ENCODE measurements at places on chromosomes 3 and 15. TPM values are rescaled to one million over a fixed set of nuclear protein-coding genes. Genes with fewer than 3 reads are reported as not detected.

The PIERCE2 gene
- 4.2 TPM for total RNA-seq

The CA12 gene
- 188 TPM for total RNA-seq

The TGM4 gene
- 0.07 TPM for total RNA-seq

The SCG3 gene
- 0.06 TPM for total RNA-seq

Data from A549 treated with Mapracorat at 1 μM for 4 hours (cell line).